H9 (cell line): ENCODE measurements at places on chromosomes 12 and 14. TPM values are rescaled to one million over a fixed set of nuclear protein-coding genes. Genes with fewer than 3 reads are reported as not detected.

ACOT6 gene
- total RNA-seq = not detected in 2 replicates

RIMBP2 gene
- total RNA-seq = 0.70 TPM in 2 replicates

JPH4 gene
- total RNA-seq = 6.7 and 6.8 TPM in 2 replicates

RFC5 gene
- total RNA-seq = 47.2 and 50.4 TPM in 2 replicates

METTL25 gene
- 10.9 and 11.6 TPM in 2 replicates for total RNA-seq

HOXC6 gene
- not detected in 2 replicates for total RNA-seq

PPP4R3A gene
- total RNA-seq = 147 and 148 TPM in 2 replicates

KRT2 gene
- not detected in 2 replicates for total RNA-seq

ASCL1 gene
- 0.20 TPM in 1 of 2 replicates, not detected in the other for total RNA-seq

IFI27 gene
- total RNA-seq = 1.7 TPM in 2 replicates

NFATC4 gene
- 43.0 and 46.4 TPM in 2 replicates for total RNA-seq

LETMD1 gene
- total RNA-seq = 33.0 and 34.9 TPM in 2 replicates

TCL1B gene
- 3.6 and 3.8 TPM in 2 replicates for total RNA-seq

GRIN2B gene
- 0.02 and 0.13 TPM in 2 replicates for total RNA-seq

ACOT4 gene
- total RNA-seq = 1.8 and 1.9 TPM in 2 replicates

SCN8A gene
- 13.7 and 15.2 TPM in 2 replicates for total RNA-seq

TRMT61A gene
- 21.9 and 22.2 TPM in 2 replicates for total RNA-seq

MIP gene
- 0.17 TPM in 1 of 2 replicates, not detected in the other for total RNA-seq

NTN4 gene
- total RNA-seq = 0.13 and 0.17 TPM in 2 replicates

LUM gene
- total RNA-seq = not detected in 2 replicates

KLHL33 gene
- 0.04 TPM in 2 replicates for total RNA-seq

RNASE3 gene
- total RNA-seq = not detected in 2 replicates

SIX1 gene
- total RNA-seq = 0.09 and 0.17 TPM in 2 replicates

SART3 gene
- total RNA-seq = 80.7 and 89.4 TPM in 2 replicates

NXPH4 gene
- total RNA-seq = 2.1 and 2.8 TPM in 2 replicates

AICDA gene
- total RNA-seq = 0.22 TPM in 1 of 2 replicates, not detected in the other

ZFHX2 gene
- 19.2 and 19.4 TPM in 2 replicates for total RNA-seq

GUCY2C gene
- 1.3 and 1.9 TPM in 2 replicates for total RNA-seq

TMCC3 gene
- 0.72 and 0.87 TPM in 2 replicates for total RNA-seq

ACVRL1 gene
- not detected in 2 replicates for total RNA-seq

DDX24 gene
- 172 TPM in 2 replicates for total RNA-seq

PROX2 gene
- total RNA-seq = not detected in 2 replicates

MORN3 gene
- total RNA-seq = 0.24 and 0.37 TPM in 2 replicates

RAPGEF3 gene
- 5.6 and 7.4 TPM in 2 replicates for total RNA-seq

GATC gene
- 25.9 and 38.5 TPM in 2 replicates for total RNA-seq

NKX2-8 gene
- not detected in 2 replicates for total RNA-seq

SYCP3 gene
- total RNA-seq = 0.31 TPM in 1 of 2 replicates, not detected in the other

KRT3 gene
- total RNA-seq = not detected in 2 replicates

SERPINA3 gene
- not detected in 2 replicates for total RNA-seq

LTB4R gene
- 8.9 and 9.2 TPM in 2 replicates for total RNA-seq

GPX2 gene
- total RNA-seq = 0.79 TPM in 1 of 2 replicates, not detected in the other

SLC38A2 gene
- 421 and 453 TPM in 2 replicates for total RNA-seq

SERPINA12 gene
- total RNA-seq = not detected in 2 replicates

FAM90A1 gene
- total RNA-seq = 0.09 and 0.15 TPM in 2 replicates

MYL2 gene
- not detected in 2 replicates for total RNA-seq

OR4E2 gene
- not detected in 2 replicates for total RNA-seq
